Fibroblast of skin of right biceps (primary cell): ENCODE measurements at places on chromosomes 3 and 15.

GRCh38 chr15:83574345-83574744 lies 79.6 kb upstream of the ADAMTSL3 start:
- DNase-seq: no peak

DNA sequence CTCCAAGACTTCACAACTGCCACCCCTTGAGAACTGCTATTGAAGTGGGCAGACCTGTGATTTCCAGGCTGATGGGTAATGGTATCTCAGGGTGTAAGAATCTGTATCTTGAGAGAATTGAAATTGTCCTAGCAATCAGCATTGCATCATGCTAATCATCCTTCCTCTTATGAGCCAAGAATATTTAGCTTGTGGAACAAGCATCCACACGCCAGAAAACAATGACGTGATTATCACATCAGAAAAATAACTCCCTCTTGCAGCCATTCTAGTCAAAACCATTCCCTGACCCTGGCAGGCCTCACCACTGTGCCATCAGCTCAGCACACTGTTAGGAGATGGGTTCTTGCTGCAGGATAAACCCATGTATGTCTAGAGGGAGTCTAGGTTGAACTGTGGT lies 6.7 kb downstream of the BCL2L10 start:
- no peak for DNase-seq

GRCh38 chr3:77372018-77372417 lies 332.1 kb downstream of the ROBO2 start:
- no peak for DNase-seq

DNA sequence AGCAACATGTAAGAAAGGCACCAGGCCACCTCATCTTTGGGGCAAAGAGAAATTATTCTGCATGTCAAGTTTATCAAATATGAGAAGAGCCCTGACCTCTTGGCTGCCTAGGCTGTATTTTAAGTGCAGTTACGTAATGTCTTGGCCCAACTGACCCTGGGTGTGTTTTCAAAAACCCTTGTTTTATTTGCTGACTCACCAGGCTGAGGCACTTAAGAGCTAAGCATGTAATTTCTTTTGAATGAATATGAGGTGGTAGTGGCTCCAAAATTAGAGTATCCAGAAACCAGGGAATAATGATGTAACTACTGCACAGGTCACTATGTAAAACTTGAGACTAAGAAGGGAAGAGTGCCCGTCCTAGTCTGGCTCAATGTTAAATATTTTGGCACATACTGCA lies 24.3 kb downstream of the PGPEP1L start:
- peak; percentile 73 for DNase-seq

GRCh38 chr15:29126821-29127461 lies 142.7 kb downstream of the NSMCE3 start:
- DNase-seq: no peak

DNA sequence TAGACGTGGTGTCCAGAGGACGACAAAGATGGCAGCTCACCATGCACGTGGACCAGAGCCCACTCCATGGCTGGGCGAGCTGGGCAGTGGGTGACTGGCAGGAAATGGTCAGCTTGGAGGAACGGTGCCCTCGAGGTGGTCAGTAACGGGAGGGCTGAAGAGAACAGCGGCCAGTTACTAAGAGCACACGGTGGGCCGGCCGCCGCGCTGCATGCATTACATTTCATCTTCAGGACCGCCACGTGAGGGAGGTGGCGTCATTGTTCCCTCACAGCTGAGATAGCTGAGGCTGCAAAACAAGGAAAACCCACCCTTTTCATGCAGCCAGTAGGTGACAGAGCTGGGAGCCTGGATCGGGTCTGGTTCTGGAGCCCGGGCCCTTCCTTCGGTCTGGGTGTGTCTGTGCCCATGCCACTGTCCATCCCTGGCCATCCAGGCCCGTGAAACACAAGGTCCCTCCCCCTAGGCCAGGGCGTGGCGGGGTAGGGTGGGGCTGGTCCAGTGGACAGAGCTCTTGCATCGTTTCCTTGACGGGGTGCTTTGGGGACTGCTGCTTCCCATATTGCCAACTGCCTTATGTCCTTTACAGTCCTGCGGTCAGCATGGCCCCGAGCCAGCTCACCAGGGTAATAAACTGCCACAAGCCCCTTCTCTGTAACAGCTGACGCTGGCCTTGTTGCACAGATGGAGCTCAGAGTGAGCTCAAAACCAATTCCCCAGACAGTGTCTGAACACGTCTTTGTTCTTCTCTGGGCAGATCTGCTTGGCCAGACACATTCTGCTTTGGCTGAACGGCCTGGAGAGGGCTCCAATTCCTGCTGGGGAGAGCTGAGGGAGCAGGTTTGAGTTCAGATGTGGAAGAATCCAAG lies 51.8 kb downstream of the RGMA start:
- DNase-seq: peak; percentile 44

DNA sequence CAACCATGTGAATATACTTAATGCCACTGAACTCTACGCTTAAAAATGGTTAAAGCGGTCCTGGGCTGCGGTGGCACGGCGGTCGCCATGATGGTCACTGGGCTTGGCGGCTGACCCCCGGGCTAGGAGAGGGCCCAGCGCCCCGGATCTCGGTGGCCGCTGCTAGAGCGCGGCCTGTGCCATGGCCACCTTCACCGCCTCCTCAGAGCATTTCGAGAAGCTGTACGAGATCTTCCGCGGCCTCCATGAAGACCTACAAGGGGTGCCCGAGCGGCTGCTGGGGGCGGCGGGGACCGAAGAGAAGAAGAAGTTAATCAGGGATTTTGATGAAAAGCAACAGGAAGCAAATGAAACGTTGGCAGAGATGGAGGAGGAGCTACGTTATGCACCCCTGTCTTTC lies 35.6 kb upstream of the TBC1D23 start:
- DNase-seq: no peak

GRCh38 chr3:148420242-148420641 lies 277.5 kb upstream of the AGTR1 start:
- no peak for DNase-seq

DNA sequence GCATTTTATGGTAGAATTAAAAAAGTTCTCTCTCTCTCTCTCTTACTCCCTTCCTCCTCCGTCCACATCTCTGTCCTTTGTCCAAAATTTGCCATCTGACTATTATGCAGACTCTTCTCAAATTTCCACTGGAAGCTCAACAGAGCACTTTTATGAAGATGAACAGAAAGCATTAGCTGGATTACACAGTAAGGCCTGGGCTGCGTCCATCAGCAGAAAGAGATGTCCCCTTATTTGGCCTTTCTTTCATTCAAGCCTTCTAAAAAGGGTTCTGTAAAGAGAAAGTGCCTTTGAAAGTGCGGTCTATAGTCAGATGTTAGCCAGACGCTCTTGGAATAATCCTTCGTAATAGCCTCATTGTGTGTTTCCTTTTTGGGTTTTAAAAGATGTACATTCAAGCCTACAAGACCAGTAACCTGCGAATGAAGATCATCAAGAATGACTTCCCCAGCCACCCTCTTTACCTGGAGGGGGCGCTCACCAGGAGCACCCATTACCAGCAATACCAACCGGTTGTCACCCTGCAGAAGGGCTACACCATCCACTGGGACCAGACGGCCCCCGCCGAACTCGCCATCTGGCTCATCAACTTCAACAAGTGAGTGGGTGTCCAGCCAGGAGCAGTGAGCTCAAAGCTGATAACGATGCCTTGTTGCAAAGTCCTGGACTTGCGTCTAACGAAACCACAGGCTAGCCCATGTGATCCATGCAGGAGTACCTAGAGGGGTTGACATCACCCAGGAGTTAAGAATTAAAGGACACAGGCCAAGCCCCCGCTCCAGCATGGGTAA lies 53.1 kb downstream of the MESD start:
- DNase-seq: no peak

GRCh38 chr15:66231394-66232266 lies 21.9 kb downstream of the MEGF11 start:
- peak; percentile 4 for DNase-seq

- DNase-seq: no peak
These were observed 1.6 kb downstream of the SERP1 start for GRCh38 chr3:150544726-150545125.

DNA sequence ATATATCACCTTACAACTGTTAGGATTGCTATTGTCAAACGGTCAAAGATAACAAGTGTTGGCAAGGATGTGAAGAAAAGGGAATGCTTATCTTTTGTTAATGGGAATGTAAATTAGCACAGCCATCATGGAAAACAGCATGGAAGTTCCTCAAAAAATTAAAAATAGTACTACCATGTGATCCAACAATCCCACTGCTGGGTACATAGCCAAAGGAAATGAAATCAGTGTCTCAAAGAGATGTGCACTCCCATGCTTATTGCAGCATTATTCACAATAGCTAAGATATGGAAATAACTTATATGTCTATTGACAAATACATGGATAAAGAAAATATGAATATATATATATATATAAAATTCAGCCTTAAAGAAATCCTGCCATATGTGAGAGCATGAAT lies 274.6 kb downstream of the EDEM1 start:
- DNase-seq: no peak

DNA sequence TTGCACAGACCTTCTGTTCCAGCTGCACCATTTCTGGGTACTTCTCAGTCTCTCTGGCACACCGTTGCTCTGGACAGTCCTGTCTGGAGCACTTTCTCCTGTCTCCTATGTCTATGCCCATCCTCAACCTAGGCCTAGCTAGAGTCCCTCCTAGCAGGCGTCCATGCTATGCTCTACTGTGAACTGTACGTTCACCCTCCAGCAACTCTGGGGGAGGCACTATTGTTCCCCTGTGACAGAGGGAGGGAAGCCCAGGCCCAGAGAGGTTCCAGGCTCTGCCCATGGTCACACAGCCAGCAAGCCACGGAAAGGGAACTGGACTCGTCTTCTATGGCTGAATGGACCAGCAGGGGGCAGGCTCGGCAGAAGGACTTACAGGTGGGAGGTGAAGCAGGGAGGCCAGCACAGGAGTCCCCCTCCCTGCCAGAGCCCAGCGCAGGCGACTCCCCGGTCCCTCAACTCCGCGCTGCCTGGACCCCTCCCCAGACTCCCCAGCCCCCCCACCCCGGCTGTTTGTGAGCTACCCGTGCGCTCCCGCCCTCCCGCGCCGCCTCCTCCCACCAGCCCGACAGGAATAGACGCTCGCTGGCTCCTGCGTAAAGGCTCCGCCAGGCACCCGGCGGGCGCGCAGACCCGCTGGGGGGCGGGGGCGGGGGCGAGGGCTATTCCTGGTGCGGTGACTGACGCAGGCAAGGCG lies 1.7 kb upstream of the LINGO1 start:
- peak; percentile 46 for DNase-seq

- DNase-seq: no peak
These were observed 44.1 kb upstream of the TJP1 start for GRCh38 chr15:29866337-29866736.

- no peak for DNase-seq
These were observed 8.5 kb downstream of the MYO5C start for GRCh38 chr15:52287114-52287513.

DNA sequence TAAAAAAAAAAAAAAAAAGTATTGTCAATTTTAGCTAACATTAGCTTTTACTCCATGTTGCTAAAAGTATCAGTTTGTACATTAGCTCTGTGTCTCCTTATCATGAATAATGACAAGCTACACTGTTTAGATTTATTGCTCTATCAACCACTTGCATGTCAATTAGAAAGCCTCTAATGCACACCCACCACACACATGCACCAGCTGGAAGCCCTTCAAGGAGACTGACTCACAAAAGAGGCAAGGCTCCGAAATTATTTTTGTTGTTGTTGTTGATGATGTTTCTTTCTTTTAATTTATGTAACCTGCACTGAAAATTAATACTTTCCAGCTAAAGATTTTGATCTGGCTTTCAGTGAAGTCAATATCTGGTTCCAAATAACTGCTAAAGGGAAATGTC lies 71.5 kb downstream of the ETFA start:
- DNase-seq: no peak
